ENCODE measurements at places on chromosomes 11 and 22. TPM values are rescaled to one million over a fixed set of nuclear protein-coding genes. Genes with fewer than 3 reads are reported as not detected.
A peak's percentile ranks its signal among the peaks of the same experiment; 100 is the strongest.

The OR10V1 gene
- total RNA-seq, result not detected

The OR52E8 gene
- total RNA-seq, result not detected

The ADM gene
- 95.5 TPM for total RNA-seq

The PLEKHA7 gene
- total RNA-seq, result 20.2 TPM

The SCN2B gene
- not detected for total RNA-seq

The INS gene
- not detected for total RNA-seq

The MCM5 gene
- 134 TPM for total RNA-seq

The GGTLC3 gene
- not detected for total RNA-seq

The CDKN1C gene
- total RNA-seq, result 12.8 TPM

The TRIM48 gene
- not detected for total RNA-seq

The PLEKHB1 gene
- total RNA-seq, result not detected

The HSPB2 gene
- 2.9 TPM for total RNA-seq

The FOLR3 gene
- not detected for total RNA-seq

The GLB1L3 gene
- total RNA-seq, result not detected

DNA sequence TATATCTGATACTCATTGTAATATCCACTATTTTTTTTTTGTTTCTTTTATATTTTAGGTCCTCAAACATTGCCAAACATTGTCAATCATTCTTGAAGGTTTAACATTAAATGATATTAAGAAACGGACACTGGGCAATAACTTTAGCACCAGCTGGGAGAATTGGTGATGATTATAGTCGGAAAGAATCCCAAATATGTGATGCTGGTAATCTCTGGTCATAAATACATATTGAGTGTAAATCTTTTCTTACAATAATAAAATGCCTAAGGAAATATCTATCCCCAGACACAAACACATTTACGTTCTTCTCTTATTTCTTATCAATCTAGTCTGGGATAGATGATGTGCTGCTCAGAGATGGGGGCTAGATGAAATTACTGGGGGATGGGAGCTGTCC lies 25.2 kb downstream of the OR51E2 start:
- DNase-seq, result no peak

- no peak for DNase-seq
Measured at GRCh38 chr11:120035756-120036155, 102.2 kb downstream of the TRIM29 start.

- DNase-seq, result no peak
Measured at GRCh38 chr11:85941380-85941973, 86.3 kb downstream of the CCDC83 start.

GRCh38 chr11:77656362-77656761 lies 18.8 kb upstream of the CLNS1A start:
- no peak for DNase-seq

GRCh38 chr11:93492464-93493251 lies 50.5 kb downstream of the SMCO4 start:
- no peak for DNase-seq

- DNase-seq, result no peak
Measured at GRCh38 chr11:33916736-33917135, 24.9 kb upstream of the LMO2 start.

- DNase-seq, result no peak
Measured at GRCh38 chr11:128474036-128474874, 113.1 kb downstream of the ETS1 start.

DNA sequence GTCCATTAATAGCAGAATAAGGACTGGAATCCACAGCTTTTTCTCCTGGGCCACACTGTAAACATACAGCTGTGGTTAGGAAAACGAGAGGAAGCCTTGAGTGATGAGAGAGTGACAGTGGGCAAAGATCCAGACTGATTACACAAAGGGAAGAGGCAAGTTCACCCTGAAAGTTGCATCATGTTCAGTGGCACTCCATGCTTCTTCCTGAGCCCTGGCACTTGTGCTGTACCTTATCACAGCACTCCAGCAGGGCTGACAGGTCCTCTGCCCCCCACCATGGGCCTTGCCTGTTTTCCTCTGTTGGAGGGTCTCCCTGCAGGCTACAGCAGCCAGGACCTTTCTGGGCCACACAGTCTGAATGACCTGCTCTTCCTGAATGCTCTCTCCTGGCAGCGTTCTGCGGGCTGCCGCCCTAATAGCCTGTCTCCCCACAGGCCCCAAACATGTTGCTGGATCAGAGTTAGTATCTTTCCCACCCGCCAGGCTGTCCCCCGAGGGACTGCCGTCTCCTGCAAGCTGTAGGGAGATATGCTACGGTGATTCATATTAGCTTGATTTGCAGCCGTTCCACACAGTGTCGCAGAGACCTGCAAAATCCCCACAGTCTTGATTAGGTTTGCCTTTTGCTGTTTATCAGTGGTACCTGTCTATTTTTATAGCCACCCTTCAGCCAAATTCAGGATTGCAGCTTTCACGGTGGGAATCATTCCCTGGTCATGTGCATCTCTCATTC lies 60.2 kb downstream of the NTM start:
- no peak for DNase-seq

DNA sequence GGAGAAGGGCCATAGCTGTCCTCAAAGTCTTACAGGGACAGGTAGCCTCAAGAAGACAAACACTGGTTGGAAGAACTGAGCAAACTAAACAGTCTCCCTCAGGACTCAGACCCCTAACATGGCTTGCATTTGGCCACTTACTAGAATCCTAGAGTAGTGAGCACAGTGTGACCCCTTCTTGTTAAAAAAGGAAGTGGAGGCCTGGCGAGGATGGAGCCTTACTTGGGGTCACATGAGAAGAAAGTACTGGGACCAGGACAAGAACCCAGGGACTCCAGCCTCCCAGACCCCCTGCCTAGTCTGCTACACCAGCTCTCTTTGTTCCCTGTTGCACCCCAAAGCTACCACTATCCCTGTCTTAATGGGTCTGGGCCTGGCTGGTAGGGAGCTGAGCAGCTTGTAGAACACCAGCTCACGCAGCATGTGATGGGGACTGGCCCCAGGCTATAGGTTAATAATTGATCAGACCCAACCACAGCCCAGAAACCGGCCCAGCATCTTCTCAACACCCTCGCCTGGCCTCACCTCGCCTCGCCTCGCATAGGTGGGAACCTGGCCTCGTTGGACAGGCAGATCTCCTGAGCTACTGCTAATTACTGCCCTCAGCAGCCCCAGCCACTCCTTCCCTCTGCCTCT lies 17.6 kb downstream of the DGAT2 start:
- peak; percentile 9 for DNase-seq

DNA sequence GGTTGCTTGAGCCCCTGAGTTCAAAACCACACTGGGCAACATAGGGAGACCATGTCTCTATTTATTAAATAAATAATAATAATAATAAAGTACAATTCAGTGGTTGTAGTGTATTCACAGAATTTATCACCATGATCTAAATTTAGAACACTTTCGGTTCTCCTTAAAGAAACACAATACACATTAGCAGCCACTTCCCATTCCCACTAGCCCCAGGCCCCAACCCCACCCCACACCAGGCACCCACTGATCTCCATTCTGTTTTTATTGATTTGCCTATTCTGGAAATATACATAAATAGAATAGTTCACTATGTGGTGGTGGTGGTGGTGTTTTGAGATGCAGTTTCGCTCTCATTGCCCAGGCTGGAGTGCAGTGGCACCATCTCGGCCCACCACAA lies 45.7 kb downstream of the BCL2L13 start:
- no peak for DNase-seq

GRCh38 chr11:132655187-132655855 lies 877.0 kb downstream of the OPCML start:
- DNase-seq, result no peak

DNA sequence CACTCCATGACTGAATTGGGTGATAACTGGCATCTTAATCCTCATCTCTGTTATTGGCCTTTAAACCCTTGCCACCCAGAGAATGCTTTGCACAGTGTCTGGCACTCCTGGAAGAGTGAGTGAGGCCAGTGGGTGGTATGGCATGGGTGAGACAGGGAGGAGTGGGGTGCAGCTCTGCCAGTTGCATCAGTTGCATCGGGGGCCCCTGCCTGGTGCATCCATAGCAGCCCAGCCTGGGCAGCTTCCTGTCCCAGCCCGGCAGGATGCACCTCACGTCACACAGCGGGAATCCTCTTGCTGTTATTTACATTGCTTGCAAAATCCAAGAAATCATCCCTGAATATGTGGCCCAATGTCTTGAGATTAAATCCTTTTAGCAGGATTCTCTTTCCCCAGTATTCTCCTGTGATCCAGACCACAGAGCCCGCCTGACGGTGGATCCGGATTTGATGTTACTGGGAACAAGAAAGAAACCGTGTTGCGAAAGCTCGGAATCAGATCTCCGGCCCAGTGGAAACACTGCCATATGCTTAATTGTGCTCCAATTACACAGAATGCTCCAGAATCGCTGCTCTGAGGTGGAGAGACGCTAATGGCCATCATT lies 37.6 kb upstream of the MN1 start:
- DNase-seq, result no peak

DNA sequence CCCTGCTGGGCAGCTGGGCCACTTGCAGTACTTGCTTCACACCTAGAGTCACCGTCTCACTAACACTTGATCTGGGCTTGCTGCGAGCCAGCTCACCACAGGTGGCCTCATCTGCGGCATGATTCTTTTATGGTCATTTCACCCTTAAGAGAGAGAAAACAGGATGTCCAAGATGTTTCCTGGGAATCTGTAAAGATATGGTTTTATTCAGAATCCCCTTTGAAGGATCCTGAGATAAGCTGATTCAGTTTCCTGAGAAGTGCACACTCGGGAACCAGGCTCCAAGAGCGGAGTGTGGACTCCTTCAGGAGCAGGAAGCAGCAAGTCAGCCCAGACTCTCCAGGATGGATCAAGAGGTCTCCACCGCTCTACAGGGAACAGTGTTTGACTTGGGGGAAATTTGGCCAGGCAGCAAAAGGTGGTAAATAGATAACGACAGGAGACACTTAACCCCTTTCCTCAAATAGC lies 21.8 kb upstream of the TP53AIP1 start:
- no peak for DNase-seq

- DNase-seq, result peak; percentile 47
Measured at GRCh38 chr11:122170815-122171475, 54.9 kb upstream of the BLID start.

DNA sequence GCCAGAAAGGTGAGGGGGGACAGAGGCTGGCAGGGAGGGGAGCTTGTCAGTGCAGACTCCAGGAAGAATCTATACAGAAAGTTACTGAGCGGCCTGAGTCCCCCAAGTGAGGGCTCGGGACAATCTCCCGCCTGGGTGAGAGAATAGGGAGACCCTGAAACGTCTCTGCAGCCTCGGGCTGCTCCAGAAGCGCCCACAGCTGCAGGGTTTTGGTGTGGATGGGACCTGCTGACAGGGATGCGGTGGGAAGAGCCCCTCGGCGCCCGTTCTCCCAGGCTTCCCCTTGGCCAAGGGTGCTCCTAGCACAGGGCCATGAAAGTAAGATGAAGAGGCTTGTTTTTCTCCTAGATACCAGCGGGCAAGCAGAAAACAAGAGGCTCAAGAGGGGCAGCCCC lies 743 bp upstream of the RCE1 start:
- DNase-seq, result no peak

DNA sequence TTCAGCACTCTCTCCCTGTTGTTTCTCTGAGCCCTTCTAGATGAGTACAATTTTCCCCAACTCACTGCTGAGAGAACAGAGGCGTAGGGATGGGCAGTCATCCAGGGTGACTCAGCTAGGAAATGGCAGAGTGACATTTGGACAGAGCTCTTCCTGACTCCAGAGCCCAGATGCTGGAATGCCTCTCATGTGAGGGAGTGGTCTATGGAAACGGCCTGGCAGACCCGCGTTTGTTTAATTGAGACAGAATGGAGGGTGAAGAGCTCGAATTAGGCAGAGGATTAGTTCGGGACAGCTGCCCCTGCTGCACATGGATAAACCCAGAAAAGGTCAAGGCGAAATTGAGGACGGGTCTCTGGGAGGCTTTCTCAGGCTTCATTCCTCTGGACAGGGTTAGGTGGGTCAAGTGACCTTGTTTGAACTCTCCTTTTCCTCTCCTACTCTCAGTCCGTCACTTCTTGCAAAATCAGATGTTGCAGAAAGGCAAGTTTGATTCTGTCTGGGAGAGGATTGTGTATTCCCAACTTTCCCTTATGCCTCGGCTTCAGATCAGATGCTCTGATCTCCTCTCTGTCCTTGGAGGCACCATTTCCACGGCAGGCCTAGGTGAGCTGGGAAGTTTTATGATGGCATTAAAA lies 7.6 kb upstream of the LMO2 start:
- peak; percentile 22 for DNase-seq

DNA sequence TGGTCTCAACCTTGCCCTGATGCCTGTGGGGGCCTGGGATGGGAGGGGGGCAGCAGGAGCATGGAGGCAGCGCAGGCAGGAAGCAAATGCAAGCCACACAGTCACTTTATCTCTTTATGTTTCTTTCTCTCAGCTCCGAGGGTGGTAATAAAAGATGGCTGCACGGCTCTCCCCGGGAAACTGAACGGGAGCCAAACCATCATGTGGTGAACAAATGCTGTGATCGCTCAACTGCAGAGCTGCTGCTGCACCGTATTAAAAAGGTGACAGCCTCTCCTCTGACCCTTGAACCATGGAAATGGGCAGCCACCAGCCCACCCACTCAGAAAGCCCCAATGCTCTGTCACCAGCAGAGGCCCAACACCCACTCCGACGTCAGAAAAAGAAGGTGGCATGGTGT lies 110.0 kb downstream of the TIMP3 start:
- no peak for DNase-seq

Measured in Caki2 (cell line).